ENCODE measurements at places on chromosomes 11 and 22.

GRCh38 chr11:60834742-60835533 is 7.0 kb upstream of the CCDC86 start:
- DNase-seq = no peak

- DNase-seq = no peak
Observed at GRCh38 chr11:114483929-114484328, 44.7 kb downstream of the REXO2 start.

DNA sequence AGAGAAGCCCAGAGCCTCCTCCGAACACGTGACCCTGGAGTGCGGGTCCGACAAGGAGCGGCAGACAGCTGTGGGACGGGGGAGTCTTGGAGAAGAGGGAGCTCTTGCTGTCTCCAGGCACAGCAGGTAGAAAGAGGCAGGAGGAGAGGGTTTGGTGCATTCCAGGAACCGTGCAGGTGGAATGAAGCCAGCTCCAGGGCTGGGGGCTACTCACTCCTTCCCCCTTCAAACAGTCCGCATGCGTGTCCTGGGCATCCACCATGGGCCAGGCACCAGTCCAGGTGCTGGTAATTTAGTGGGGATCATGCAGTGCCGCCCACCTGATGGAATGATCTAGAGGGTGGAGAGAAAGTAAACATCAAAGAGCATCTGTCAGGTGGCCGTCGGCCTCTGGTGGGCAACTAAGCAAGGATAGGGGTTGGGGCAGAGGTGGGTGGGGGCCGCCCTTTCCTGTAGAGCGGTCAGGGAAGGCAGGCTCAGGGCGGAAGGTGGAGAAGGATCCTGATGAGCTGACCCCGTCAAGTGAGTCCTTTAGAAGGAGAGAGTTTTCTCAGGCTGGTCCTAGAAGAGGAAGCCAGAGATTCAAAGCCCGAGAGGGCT is 850.0 kb downstream of the TBC1D22A start:
- DNase-seq = no peak

- DNase-seq = peak; percentile 38
Observed at GRCh38 chr11:18243783-18244362, 4.6 kb downstream of the SAA2 start.

- no peak for DNase-seq
Observed at GRCh38 chr11:11533751-11534150, 88.1 kb downstream of the GALNT18 start.

DNA sequence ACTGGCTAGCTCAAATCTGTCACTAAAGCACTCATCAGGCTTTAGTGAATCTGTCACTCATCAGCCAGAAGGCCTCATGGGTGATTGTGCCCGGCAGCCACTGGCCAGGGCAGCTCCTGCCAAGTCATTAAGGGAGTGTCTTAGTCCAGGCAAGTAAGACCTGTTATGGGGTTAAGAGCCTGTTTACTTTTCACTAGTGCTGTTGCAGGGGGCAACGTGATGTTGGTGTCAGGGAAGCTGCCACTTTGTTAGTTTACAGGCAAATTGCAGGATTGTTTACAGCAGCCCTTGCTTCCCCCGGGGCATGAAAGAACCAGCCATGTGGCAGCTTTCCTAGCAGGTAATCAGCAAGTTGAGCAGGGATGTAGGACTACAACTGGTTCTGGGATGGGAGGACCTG is 155.6 kb upstream of the NCAM1 start:
- DNase-seq = no peak

Data from effector CD4-positive, alpha-beta T cell (primary cell).